T-helper 17 cell (primary cell): ENCODE measurements at places on chromosomes 13 and 19.

DNA sequence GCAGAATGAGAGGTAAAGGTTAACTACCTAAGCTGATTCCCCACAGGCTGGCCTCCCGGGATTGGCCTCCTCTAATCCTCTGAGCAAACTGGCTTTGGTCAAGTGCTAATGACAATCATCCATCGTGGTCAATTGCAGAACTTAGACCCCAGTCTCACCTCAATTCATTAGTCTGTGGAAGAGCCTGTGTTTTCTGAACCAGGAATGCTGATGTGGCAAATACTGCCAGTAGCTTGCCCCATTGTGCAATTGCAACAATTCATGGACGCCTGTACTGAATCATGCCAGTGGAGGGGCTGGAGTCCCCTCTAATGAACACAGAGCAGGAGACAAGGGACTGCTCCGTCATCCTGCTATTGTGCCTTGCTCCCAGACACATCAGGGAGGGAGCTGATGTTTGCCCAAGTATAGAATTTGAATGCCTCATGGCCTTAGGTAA is 1256.5 kb downstream of the EFNB2 start:
- DNase-seq = no peak
- H3K27ac ChIP-seq = no peak overlapping the region
- no peaks in the 10 kb centered on the region for H3K36me3 ChIP-seq
- H3K27me3 ChIP-seq = peaks cover 9% of the 10 kb centered on the region
- no peaks in the 10 kb centered on the region for H3K4me1 ChIP-seq

GRCh38 chr13:109884462-109884861 is 98.1 kb upstream of the IRS2 start:
- H3K4me3 ChIP-seq = no peak overlapping the region
- DNase-seq = no peak
- H3K27ac ChIP-seq = no peak overlapping the region

DNA sequence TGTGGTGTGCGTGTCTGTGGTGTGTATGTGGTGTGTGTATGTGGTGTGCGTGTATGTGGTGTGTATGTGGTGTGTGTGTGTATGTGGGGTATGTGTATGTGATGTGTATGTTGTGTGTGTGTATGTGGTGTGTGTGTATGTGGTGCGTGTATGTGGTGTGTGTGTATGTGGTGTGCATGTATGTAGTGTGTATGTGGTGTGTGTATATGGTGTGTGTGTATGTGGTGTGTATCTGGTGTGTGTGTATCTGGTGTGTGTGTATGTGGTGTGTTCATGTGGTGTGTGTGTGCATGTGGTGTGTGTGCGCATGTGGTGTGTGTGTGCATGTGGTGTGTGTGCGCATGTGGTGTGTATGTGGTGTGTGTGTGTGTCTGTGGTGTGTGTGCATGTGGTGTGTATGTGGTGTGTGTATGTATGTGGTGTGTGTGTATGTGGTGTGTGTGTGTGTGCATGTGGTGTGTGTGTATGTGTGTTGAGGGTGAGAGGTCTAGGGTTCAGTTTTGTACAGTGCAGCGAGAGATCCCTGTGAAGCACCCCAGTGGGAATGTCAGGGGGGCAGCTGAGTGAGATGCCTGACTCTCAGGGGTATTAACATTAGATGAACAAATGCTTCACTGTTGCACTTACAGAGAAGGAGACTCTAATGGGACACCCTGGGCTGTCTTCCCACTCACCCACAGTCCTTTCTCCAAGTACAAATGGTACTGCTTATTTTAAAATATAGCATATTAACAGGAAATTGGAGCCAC is 61.3 kb upstream of the MEDAG start:
- peaks cover 17% of the 10 kb centered on the region for H3K4me1 ChIP-seq
- H3K36me3 ChIP-seq = no peaks in the 10 kb centered on the region
- H3K4me3 ChIP-seq = no peak overlapping the region
- no peak overlapping the region for H3K27ac ChIP-seq
- DNase-seq = no peak

DNA sequence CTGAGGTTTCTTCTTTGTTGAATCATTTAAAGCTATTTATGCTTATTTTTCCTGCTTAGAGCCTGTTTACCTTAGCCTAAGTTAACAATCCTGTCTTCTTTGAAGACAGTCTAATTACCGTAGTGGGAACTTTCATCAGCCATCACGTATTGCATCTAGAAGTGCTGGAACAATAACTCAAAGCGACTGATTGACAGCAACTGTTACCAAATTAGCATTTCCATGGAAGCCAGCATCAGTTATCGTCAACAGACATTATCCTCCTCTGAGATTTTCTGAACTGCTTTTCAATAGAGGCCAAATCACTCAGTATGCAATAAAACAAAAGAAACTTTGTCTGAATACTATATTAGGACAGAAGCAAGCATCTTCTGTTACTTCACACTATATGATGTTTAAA is 433.3 kb upstream of the SLITRK1 start:
- H3K27ac ChIP-seq = no peak overlapping the region
- no peak overlapping the region for H3K4me3 ChIP-seq
- H3K27me3 ChIP-seq = no peaks in the 10 kb centered on the region

- H3K4me1 ChIP-seq = peaks cover 8% of the 10 kb centered on the region
- peak overlapping the region; percentile 66 for H3K4me3 ChIP-seq
- H3K27ac ChIP-seq = peak overlapping the region; percentile 29
- DNase-seq = no peak
Measured at GRCh38 chr19:39878398-39878797, 32.2 kb upstream of the FBL start.

GRCh38 chr13:32581177-32581786 is 5.0 kb upstream of the PDS5B start:
- H3K27me3 ChIP-seq = peaks cover 5% of the 10 kb centered on the region
- H3K36me3 ChIP-seq = peaks cover 4% of the 10 kb centered on the region

GRCh38 chr13:22757530-22758120 is 423.2 kb upstream of the SGCG start:
- H3K36me3 ChIP-seq = no peaks in the 10 kb centered on the region
- no peak overlapping the region for H3K4me3 ChIP-seq
- DNase-seq = no peak
- H3K27ac ChIP-seq = no peak overlapping the region

DNA sequence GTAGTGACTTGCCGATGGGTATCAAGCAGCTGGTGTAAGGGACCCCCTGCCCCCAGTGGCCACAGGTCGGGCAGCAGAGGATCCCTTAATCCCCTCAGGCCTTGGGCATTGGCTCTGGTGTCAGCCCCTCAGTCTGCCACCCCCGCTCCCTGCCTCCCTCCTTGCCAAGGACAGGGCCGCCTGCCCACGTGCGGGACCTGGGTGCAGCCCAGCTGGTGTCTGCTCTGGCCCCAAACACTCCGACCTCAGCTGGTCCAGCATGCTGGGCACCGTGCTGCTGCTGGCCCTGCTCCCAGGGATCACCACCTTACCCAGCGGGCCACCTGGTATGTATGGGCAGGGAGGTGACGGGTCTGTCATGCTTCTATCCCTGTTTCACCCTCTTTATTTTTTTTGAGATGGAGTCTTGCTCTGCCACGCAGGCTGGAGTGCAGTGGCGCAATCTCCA is at the start of gene TGFBR3L:
Gene TGFBR3L, plus strand, starts transcription at position 233 of the 448 bp plus-strand sequence.
- H3K36me3 ChIP-seq = peaks cover 11% of the 10 kb centered on the region
- DNase-seq = no peak
- peaks cover 15% of the 10 kb centered on the region for H3K4me1 ChIP-seq
- H3K27me3 ChIP-seq = peaks cover 6% of the 10 kb centered on the region

- no peak for DNase-seq
- H3K36me3 ChIP-seq = peaks cover 5% of the 10 kb centered on the region
- peaks cover 6% of the 10 kb centered on the region for H3K4me1 ChIP-seq
- H3K27ac ChIP-seq = no peak overlapping the region
Measured at GRCh38 chr19:35986664-35987570, 8.1 kb upstream of the SDHAF1 start.
